Caki2 (cell line): ENCODE measurements at places on chromosomes 6 and 20.

GRCh38 chr20:35954907-35955251 lies 577 bp upstream of the SCAND1 start:
- no peak for DNase-seq

- no peak for DNase-seq
Observed at GRCh38 chr6:126039284-126039683, 52.9 kb downstream of the TRMT11 start.

- DNase-seq = no peak
Observed at GRCh38 chr6:51996296-51996947, 91.0 kb downstream of the PKHD1 start.

GRCh38 chr6:107656401-107656800 lies 166.5 kb downstream of the SOBP start:
- DNase-seq = no peak

DNA sequence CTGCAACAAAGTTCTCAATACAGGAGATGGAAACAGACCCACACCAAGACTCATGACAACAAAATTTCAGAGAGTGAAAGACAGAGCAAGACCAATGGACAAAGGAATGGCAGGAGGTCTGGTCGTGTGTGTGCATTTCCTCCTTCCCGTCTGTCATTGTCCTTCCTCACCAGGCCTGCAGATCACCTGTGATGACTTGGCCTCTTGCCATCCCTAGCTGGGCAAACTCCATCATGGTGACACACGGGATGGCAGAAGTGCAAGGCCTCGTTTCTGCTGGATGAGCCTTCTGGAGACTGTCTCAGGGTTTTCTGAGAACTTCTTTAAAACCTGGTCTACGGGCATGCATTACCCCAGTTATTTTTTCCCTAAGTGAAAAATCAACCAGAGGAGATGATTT lies 49.2 kb downstream of the RPP21 start:
- DNase-seq = no peak

DNA sequence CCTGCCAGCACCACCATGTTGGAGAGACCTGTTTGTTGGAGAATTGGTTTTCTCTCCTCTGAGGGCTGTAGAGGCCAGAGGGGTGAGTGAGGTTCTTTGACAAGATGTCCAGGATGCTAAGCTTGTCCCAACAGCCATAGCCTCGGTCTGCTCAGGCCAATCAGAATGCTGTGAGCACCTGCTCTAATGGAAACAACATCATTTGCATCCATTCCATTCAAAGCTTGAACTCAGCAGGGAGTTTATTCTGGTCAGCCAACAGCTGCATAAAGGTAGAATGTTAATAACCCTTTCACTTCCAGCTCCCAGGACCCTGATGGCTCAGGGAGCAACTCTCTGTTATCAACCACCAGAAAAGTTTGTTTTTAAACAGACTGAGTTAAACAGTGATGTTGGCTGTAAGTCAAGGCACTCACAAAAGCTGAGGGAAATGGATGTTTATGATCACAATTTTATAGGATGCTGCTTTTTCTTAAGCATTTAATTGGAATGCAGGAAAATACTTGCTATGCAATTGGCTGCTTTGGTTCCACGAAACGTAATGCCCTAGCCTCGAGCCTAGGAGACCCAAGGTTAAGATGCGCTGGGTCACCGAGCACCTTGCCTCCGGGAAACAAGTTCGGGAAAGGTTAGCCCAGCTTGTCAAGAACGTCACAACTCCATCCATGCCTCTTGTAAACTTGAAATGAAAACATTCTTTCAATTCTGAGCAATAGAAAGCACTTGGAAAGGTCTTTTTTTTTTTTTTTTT lies 155.2 kb downstream of the NFATC2 start:
- DNase-seq = no peak

DNA sequence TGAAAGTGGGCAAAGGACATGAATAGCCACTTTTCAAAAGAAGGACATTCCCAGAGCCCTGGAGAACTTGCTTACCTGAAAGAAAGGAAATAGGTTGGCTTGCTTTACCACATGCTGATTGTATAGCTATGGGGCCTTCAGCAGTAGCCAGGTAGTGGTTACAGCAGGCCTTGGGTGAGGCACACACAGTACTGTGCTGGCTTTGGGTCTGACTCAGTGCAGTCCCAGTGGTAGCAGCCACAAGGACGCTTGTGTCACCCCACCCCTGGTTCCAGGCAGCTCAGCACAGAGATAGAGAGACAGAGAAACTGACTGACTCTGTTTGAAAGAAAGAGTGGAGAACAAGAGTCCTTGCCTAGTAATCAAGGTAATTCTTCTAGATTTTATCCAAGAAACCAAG lies 201.0 kb upstream of the EYS start:
- no peak for DNase-seq

GRCh38 chr20:15422966-15423365 lies 1085.6 kb upstream of the FLRT3 start:
- DNase-seq = no peak

DNA sequence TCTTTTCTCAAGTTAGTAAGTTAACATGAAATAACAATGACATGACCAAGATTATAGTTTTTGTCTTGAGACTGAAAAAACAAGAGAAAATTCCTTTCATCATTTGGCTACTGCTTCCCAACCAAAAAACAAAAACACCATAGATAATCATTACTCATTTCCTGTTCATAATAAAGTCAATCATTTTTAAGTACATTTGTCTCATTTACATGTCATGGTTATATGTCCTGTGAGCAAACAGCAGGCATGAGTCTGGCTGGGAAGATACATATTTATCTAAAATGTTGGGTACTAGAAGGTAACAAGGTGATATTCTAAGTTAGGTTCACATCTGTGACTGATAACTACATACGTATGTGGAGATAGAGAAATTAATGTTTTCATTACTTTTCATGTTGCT lies 180.5 kb downstream of the ISM1 start:
- no peak for DNase-seq

GRCh38 chr6:85594197-85594930 lies 706 bp upstream of the SNX14 start:
- DNase-seq = no peak

DNA sequence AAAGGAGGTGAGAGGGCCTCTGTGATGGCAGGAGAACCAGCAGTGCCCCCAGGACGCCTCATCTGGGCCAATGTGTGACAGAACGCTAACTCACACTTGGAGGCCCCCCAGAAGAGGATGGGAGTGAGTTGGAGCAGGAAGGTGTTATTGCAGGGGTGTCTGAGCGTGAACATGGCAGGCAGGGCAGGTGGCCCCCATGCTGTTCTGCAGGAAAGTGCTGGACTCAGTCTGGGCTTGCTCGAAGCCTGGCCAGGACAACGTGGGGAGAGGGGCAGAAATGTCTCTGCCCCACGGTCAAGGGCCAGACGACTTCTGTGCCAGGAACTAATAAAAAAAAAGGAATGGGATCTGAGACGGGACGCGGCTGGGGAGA lies 931 bp upstream of the EBF4 start:
- no peak for DNase-seq

GRCh38 chr6:166952567-166953486 lies 3.5 kb downstream of the RNASET2 start:
- DNase-seq = no peak

DNA sequence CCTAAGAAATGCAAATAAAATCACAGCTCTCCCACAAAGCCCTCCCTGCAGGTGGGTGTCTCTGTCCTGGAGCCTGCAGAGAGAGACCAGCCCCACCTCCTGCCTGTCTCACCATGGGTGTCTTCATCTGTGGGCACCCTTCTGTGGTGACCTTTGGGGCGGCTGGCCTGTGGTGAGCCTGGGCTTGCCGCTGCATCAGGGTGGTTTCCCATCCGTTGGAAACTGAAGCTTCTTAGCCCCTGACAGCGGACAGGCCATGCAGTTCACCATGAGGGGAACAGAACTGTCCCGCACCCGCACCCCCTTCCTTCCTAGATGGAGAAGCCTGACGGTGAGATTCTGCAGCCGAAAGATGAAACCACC lies 42.3 kb upstream of the FRMD1 start:
- DNase-seq = no peak

GRCh38 chr6:24702720-24703282 lies 16.2 kb downstream of the C6orf62 start:
- no peak for DNase-seq

GRCh38 chr6:147530132-147531060 lies 21.9 kb downstream of the SAMD5 start:
- DNase-seq = peak; percentile 55

GRCh38 chr6:168920289-168920688 lies 333.4 kb downstream of the THBS2 start:
- DNase-seq = no peak
